Astrocyte (in vitro differentiated cells and primary cell): ENCODE measurements at places on chromosomes 5 and 9. TPM values are rescaled to one million over a fixed set of nuclear protein-coding genes. Genes with fewer than 3 reads are reported as not detected.

DNA sequence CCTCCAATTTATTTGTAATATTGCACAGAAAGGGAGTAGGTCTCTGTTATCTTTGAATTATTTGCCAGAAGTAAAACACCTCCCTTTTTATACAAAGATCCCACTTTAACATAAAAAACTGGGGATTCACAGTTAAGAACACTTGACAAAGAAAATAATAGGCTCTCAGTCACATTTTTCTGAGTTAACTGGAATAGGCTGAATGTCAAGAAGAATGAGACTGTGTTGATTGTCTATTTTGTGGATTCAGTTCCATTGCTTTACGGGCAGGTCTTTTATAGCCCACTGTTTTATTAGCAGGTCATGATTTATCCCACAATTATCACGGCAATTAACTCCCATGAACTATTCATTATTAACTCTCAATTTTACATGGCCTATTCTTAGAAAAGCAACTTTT is 427.4 kb downstream of the CTNND2 start:
- no peak overlapping the region for H3K27ac ChIP-seq
- H3K4me1 ChIP-seq, result peaks cover 8% of the 10 kb centered on the region
- no peaks in the 10 kb centered on the region for H3K27me3 ChIP-seq

LCN15 gene
- total RNA-seq, result not detected in 2 replicates

DNA sequence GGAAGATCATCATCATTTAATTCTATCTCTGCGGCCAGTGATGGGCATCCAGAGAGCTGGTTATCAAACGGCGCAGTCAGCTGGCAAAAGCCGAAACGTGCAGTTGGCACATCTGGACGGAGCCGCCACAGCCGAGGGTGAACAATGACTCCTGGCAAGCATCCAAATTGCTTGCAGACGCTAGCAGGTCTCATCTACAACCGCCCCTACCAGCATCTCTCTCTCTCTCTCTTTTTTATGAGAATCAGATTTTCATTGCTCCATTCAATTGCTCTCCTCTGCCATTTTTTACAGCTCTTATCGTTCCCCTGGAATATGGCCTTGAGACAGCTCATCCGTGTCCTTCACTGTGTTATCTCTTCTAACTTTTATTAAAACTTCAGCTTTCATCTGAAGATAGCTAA is 165.2 kb downstream of the MAPKAP1 start:
- H3K27me3 ChIP-seq, result no peaks in the 10 kb centered on the region
- peaks cover 44% of the 10 kb centered on the region for H3K4me1 ChIP-seq
- H3K4me3 ChIP-seq, result no peak overlapping the region
- H3K27ac ChIP-seq, result no peak overlapping the region
- peaks cover 3% of the 10 kb centered on the region for H3K36me3 ChIP-seq

NUTM2F gene
- total RNA-seq, result not detected in 2 replicates

GRCh38 chr5:157248821-157249470 is 17.0 kb upstream of the CYFIP2 start:
- no peak overlapping the region for H3K4me3 ChIP-seq
- DNase-seq, result no peak
- H3K36me3 ChIP-seq, result no peaks in the 10 kb centered on the region

DNA sequence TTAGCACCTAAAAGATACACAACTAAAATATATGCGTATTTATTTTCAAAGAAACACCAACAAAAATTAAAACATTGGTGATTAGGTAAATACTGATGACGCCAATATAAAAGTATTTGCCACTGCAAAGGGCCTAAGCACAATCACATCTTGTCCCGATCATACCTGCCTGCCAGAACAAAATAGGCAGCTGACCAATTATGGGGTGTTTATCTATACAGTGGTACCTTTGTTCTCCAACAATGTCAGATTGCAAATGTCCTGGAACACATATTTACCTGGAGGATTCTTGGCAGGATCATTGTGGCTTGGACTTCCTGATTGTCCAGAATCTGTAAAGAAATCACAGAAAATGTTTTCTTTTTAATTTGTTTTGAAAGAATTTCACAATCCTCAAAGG is 134.5 kb downstream of the NFIB start:
- no peaks in the 10 kb centered on the region for H3K27me3 ChIP-seq
- no peaks in the 10 kb centered on the region for H3K36me3 ChIP-seq
- DNase-seq, result no peak

PKN3 gene
- 2.3 and 3.1 TPM in 2 replicates for total RNA-seq

GRCh38 chr5:179254638-179255271 is 90.5 kb downstream of the ADAMTS2 start:
- peaks cover 3% of the 10 kb centered on the region for H3K4me1 ChIP-seq
- H3K4me3 ChIP-seq, result no peak overlapping the region
- H3K27me3 ChIP-seq, result no peaks in the 10 kb centered on the region

DNA sequence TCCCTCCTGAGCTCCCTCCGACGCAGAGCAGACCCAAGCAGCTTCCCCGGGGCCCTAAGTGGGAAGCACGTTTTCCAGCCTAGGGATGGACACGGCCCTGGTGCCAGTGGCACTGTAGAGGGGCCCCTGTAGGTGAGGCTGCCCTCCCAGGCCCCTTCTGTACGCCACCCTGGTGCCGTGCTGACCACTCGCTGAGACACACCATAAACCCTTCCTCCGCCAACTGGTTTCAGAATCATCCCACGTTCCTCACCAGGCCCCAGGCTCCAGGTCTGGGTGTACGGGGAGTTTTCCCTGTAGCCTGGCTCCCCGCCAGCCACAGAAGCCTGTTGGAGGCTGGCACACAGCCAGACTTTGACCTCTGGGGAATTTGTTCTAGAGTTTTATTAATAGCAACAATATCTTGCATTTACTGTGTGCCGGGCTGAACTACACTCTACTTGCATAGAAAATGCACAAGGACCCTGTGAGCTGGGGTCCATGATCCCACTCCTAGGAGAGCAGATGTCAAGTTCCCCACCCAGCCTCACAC is 18.2 kb upstream of the WDR38 start:
- peak; percentile 70 for DNase-seq
- no peak overlapping the region for H3K4me3 ChIP-seq
- no peaks in the 10 kb centered on the region for H3K27me3 ChIP-seq
- peak overlapping the region; percentile 19 for H3K27ac ChIP-seq
- peaks cover 30% of the 10 kb centered on the region for H3K4me1 ChIP-seq
- no peaks in the 10 kb centered on the region for H3K36me3 ChIP-seq

- peak; percentile 16 for DNase-seq
- no peaks in the 10 kb centered on the region for H3K4me1 ChIP-seq
- H3K36me3 ChIP-seq, result peaks cover 29% of the 10 kb centered on the region
- H3K27me3 ChIP-seq, result no peaks in the 10 kb centered on the region
Measured at GRCh38 chr5:67133776-67134175, 62.8 kb downstream of the CD180 start.

DNA sequence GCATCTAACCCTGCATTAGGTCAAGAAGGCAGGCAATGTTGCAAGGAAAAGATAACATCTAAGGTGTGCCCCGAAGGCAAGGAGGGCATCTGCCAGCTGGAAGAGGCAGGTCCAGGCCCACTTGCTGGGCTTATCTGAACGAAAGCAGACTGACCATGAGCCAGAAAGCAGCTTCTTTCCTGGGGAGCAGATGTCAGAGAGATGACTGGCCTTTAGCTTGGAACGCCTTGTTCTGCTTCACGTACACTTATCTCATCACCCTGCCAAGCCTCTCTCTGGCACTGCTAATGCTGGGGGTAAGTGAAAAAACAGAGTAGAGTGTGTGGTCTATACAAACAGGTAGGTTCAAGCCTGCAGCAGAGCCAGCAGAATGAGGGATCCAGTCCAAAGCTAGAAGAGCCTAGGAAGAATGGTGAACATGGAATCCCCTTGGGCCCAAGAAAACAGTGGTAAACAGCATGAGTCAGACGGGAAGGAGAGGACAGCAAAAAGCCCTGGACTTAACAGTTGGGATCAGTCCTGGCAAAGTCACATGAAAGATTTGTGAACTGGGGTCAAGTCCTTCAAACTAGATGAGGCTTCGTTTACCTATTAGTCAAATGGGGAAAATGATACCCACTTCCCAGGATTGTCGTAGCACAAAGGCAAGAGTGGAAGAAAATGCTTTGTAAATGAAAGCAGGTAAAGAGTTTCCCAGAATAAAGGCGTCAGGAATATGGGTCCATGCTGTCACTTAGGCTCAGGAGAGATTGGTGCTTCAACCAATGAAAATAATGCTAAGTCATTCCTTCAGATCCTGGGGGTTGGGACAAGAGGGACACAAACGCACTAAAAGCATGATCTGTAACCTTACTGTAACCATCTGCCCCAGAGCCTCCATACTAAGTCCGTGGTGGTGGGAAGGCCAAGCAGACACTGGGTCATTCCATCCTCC is 200.9 kb downstream of the SLIT3 start:
- no peak for DNase-seq
- H3K36me3 ChIP-seq, result no peaks in the 10 kb centered on the region
- H3K4me1 ChIP-seq, result no peaks in the 10 kb centered on the region

DNA sequence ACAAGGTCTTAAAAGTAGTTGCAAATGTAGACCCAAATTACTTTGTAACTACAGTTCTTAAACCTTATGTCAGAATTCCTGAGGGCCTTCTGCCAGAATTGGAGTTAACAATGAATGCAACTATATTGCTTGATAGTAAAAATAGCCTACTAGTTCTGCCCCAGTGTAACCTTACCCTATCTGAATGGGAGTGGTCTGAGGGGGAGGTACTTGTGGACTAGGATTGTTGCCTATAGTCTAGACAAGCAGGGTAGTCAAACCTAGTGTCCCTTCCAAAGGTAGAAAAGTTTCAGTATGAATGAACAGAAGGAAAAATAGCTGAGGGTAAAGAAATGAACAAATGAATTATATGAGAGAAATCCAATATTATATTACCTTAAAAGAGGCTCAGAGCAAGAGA is 242.2 kb downstream of the PJA2 start:
- no peaks in the 10 kb centered on the region for H3K27me3 ChIP-seq
- no peak for DNase-seq
- H3K27ac ChIP-seq, result no peak overlapping the region
- no peak overlapping the region for H3K4me3 ChIP-seq

DNA sequence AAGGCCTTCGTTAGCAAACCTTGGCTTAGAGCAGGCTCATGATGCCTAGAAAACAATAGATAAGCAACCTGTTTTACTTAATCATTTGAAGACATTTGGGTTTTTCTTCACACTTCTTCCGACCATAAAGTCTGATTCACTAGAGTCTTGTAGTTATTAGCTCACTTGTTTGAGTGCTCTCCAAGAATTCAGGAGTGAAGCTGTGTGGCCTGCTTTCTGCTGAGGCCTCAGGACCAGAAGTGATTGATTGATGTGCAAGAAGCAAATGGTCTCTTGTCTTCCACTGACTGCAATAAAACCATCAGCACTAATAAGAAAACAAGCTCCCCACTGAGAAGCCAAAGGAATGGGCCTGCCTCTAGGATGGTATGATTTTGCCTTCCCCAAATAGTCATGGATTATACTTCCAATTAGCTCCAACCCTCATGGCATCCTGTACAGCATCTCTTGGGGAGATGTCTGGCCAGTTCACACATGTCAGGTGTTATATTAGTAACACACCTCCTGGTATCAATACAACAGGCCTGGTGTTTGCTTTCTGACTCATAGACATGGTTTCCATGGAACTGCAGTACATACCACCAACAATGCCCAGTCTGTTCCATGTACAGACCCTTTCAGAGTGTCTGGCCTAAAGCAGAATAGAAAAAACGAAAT is 317.6 kb downstream of the CWC27 start:
- no peak for DNase-seq
- no peak overlapping the region for H3K27ac ChIP-seq
- no peaks in the 10 kb centered on the region for H3K4me1 ChIP-seq

- no peak for DNase-seq
- H3K4me1 ChIP-seq, result peaks cover 11% of the 10 kb centered on the region
- no peaks in the 10 kb centered on the region for H3K36me3 ChIP-seq
- H3K4me3 ChIP-seq, result no peak overlapping the region
Measured at GRCh38 chr5:76528547-76529331, 94.5 kb downstream of the F2RL2 start.

GRCh38 chr5:157497875-157498611 is 38.0 kb downstream of the NIPAL4 start:
- H3K36me3 ChIP-seq, result peaks cover 79% of the 10 kb centered on the region
- no peak for DNase-seq
- H3K27me3 ChIP-seq, result no peaks in the 10 kb centered on the region
- H3K27ac ChIP-seq, result no peak overlapping the region
- no peaks in the 10 kb centered on the region for H3K4me1 ChIP-seq

- H3K36me3 ChIP-seq, result no peaks in the 10 kb centered on the region
- DNase-seq, result peak; percentile 62
- H3K4me3 ChIP-seq, result no peak overlapping the region
Measured at GRCh38 chr5:1555011-1555807, 31.4 kb upstream of the LPCAT1 start.

GRCh38 chr9:77463151-77463550 is 185.0 kb downstream of the GNA14 start:
- H3K36me3 ChIP-seq, result no peaks in the 10 kb centered on the region
- DNase-seq, result no peak
- no peak overlapping the region for H3K4me3 ChIP-seq
- no peaks in the 10 kb centered on the region for H3K27me3 ChIP-seq
- no peak overlapping the region for H3K27ac ChIP-seq
- peaks cover 9% of the 10 kb centered on the region for H3K4me1 ChIP-seq

GRCh38 chr9:81371824-81372223 is 317.5 kb downstream of the TLE1 start:
- H3K4me3 ChIP-seq, result no peak overlapping the region
- peaks cover 5% of the 10 kb centered on the region for H3K4me1 ChIP-seq
- no peaks in the 10 kb centered on the region for H3K36me3 ChIP-seq
- H3K27me3 ChIP-seq, result no peaks in the 10 kb centered on the region

DNA sequence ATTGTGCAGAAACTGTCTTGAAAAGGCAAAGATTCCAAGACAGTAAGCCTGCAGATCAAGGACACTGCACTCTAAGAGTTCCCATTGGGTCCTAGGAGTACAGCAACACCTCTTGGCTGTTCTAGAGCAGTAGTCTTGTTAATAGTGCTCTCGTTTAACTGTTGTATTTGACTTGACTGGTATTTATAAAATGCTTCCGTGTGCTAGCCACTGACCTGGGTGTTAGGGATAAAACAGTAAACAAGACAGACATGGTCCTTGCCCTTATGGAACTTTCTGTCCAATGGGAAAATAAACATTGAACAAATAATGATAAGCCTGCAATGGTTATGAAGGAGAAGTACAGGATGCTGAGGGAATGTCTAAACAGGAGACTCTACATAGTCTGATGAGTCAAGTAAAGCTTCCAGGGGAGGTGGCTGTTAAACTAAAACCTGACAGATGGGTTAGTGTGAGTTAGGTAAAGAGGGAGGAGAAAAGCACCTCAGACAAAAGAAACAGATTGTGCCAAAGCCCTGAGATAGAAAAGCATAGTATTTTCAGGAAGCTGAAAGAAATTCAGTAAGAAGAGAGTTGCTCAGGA is 33.3 kb downstream of the TDRD7 start:
- no peak overlapping the region for H3K27ac ChIP-seq
- no peak for DNase-seq
- no peaks in the 10 kb centered on the region for H3K36me3 ChIP-seq
- H3K4me1 ChIP-seq, result no peaks in the 10 kb centered on the region
- H3K27me3 ChIP-seq, result no peaks in the 10 kb centered on the region
- H3K4me3 ChIP-seq, result no peak overlapping the region

DNA sequence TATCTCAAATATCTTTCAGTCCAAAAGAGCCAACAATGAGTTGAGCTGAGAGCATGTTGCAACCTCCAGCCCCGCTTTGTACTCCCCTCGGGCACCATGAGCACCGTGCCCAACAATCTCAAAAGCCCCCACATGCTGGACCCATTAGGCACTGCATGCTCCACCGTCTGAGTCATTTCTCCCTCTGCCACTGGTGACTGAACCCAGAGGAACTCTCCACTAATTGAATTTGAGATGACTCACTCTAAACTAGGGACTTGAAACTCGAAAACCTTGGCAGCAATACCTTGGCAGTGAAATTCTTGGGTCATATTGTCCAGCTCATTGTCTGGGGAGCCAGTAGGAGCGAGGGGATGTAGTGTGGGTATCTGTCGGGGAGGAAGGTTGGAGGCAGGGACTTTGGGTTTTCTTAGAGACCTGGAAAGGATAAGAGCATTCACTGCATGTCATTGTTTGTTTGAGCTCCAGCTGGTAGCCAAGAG is 49.9 kb upstream of the SLIT3 start:
- H3K4me3 ChIP-seq, result no peak overlapping the region
- peak overlapping the region; percentile 70 for H3K27ac ChIP-seq
- H3K27me3 ChIP-seq, result no peaks in the 10 kb centered on the region
- peaks cover 30% of the 10 kb centered on the region for H3K4me1 ChIP-seq
- DNase-seq, result peak; percentile 99
